ENCODE measurements at places on chromosomes 7 and 10. TPM values are rescaled to one million over a fixed set of nuclear protein-coding genes. Genes with fewer than 3 reads are reported as not detected.

- DNase-seq, result no peak
Measured at GRCh38 chr10:44416936-44417335, 32.0 kb upstream of the CXCL12 start.

GRCh38 chr7:75010036-75010435, 45.5 kb downstream of the CASTOR2 start:
- DNase-seq, result no peak

- DNase-seq, result no peak
Measured at GRCh38 chr7:66207540-66207939, 2.4 kb downstream of the TPST1 start.

- no peak for DNase-seq
Measured at GRCh38 chr10:24303522-24304310, 94.8 kb downstream of the KIAA1217 start.

EPO gene
- total RNA-seq, result 0.15 TPM

OR2A7 gene
- total RNA-seq, result 2.0 TPM
